Lung microvascular endothelial cell (primary cell): ENCODE measurements at places on chromosomes 7 and 10. TPM values are rescaled to one million over a fixed set of nuclear protein-coding genes. Genes with fewer than 3 reads are reported as not detected.

The MYL7 gene
- not detected in 2 replicates for total RNA-seq

The TCAF2 gene
- 3.0 and 4.8 TPM in 2 replicates for total RNA-seq

The CYP2E1 gene
- total RNA-seq, result not detected in 2 replicates

The TDRD1 gene
- total RNA-seq, result not detected in 2 replicates

The UNC5B gene
- total RNA-seq, result 10.9 and 12.9 TPM in 2 replicates

The WASL gene
- total RNA-seq, result 8.5 and 10.1 TPM in 2 replicates

The NUTM2E gene
- not detected in 2 replicates for total RNA-seq

The YAE1 gene
- 13.1 and 18.3 TPM in 2 replicates for total RNA-seq

The SMO gene
- total RNA-seq, result 3.1 and 3.4 TPM in 2 replicates

The AKR1C4 gene
- not detected in 2 replicates for total RNA-seq

The AKR1D1 gene
- not detected in 2 replicates for total RNA-seq
